ENCODE measurements at places on chromosomes 2 and 18.

GRCh38 chr2:207316484-207316883 lies 150.7 kb upstream of the KLF7 start:
- no peak for DNase-seq

- DNase-seq, result no peak
Observed at GRCh38 chr2:61368687-61369665, 101.9 kb downstream of the USP34 start.

DNA sequence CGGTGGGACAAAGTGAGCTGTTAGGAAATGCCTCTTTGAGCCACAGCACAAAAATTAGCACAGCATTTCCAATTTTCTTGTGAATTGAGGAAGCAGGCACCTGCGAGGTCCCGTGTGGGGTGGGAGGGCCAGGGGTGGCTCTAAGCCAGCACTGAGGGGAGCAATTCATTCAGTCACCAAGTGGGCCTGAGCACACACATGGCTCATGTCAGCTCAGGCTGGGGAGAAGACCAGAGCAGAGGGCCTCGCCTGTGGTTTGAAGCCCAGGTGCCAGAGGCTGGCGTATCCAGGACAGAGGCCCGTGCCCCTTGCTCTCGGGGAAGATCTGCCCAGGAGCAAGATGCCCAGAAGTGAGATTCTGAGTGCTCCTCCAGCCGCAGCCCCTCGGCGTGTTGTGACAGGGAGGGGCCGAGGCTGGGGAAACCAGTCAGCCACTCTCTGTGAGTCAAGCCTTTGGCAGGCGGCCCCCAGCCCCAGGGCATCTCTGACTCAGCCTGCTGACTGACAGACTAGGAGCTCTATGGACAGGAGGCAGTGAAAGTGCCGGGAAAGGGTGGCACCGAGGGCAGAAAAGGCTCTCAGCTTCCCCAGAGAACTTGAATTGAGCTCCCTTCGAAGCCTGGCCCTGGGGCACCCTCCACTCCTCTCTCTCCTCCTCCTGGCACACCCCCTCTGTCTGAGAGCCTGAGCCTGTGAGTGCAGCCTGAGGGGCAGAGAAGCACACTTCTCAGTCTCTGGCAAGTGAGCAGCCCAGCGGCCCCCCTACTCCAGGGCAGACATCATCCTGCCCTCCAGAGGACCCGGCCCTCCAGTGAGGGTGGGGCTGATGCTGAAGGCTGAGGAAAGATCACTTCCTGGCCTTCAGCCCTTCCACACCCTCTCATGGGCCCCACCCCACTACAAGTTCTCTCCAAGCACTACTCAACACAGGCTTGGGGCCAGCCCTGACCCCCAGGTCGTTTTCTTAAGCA lies 32.3 kb downstream of the CYP26B1 start:
- no peak for DNase-seq

DNA sequence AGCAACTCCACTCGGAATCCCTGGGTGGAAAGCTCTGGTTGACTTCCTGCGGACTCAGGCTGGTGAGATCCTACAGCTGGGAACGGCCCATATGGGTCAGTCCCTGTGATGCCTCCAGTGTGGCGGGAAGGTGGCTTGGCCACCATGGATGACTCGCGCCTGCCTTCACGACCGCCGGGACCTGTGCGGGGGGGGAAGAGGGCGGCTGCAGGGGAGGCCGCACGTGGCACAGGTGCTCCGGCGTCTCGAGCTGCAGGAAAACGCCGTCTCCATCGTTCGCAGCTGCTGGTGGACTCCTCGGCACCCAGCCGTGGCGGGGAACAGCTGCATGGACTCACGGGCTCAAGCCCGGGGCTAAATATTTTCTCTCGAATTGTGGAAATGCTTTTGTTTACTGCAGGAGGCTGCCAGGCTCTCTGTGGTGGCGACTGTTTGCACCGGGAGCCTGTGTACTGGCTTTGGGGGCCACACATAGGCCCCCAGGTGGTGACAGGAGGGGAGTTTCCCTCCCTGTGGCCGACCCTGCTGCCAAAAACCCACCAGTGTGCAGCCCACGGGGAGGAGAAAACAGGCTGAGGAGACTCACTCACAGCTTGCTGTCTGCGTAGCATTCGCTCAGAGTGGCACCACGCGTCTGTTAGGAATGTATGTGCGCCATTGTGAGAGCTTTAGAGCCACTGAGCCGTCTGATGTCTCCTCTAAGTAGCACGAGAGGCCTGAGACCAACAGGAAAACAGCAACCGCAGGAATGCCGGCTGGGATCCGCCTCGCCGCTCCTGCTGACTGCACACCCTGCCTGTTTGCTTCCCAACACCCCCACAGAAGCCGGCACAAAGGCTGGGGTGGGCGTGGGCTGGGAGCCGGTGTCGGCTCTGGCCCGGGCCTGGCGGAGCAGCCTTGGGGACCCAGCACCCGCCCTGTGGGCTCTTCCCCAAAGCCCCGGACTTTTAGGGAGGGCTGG lies 89.2 kb downstream of the NFATC1 start:
- DNase-seq, result no peak

GRCh38 chr2:34423301-34423700 lies 824.2 kb upstream of the FAM98A start:
- DNase-seq, result no peak

GRCh38 chr18:8040021-8040420 lies 472.9 kb downstream of the PTPRM start:
- no peak for DNase-seq

DNA sequence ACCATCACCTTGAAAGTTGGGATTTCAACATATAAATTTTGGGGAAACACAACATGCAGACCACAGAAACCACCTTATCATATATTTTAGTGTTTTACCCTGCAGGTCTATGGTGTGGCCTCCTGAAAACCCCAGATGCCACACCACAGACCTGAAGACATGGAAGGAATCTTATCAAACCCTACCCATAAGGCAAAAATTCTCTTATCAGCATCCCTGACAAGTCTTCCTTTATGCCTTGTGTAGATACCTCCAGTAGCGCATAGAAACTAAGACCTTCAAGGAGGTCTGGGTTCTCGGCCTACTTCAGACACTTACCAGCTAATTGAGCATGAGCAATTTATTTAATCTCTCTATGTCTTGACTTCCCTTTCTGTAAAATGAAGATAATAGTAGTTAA lies 59.1 kb upstream of the SLC14A2 start:
- DNase-seq, result no peak

- DNase-seq, result no peak
Observed at GRCh38 chr2:140154706-140155105, 1374.5 kb upstream of the NXPH2 start.

GRCh38 chr2:86443631-86444350 lies 2.6 kb downstream of the KDM3A start:
- DNase-seq, result no peak

DNA sequence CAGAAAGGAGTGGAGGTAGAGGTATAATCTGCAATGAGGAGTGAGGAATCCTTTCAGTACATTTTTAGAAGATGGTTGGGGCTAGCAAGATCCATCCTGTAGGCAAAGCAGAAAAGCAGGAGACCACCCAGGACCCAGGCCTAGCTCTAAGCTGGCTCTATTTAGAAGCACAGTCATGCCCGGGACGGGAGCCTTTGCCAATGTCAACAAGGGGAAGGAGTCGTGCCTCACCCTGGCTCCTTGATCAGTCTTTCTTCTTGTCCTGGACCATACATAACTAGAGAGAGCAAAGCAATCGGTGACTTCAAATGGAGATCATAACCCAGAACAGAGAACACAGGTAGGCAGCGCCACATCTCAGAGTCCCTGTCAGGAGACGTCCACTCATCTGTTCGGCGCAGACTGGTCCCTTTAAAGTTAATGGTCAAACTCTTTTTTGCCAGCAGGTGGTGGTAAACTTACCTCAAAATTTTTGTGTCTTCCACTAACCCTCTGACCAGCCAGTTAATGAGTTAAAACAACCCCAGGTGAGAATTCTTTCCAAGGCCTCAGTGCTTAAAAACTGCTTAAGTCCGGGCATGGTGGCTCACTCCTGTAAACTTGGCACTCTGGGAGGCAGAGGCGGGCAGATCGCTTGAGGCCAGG lies 8.0 kb downstream of the MC5R start:
- no peak for DNase-seq

DNA sequence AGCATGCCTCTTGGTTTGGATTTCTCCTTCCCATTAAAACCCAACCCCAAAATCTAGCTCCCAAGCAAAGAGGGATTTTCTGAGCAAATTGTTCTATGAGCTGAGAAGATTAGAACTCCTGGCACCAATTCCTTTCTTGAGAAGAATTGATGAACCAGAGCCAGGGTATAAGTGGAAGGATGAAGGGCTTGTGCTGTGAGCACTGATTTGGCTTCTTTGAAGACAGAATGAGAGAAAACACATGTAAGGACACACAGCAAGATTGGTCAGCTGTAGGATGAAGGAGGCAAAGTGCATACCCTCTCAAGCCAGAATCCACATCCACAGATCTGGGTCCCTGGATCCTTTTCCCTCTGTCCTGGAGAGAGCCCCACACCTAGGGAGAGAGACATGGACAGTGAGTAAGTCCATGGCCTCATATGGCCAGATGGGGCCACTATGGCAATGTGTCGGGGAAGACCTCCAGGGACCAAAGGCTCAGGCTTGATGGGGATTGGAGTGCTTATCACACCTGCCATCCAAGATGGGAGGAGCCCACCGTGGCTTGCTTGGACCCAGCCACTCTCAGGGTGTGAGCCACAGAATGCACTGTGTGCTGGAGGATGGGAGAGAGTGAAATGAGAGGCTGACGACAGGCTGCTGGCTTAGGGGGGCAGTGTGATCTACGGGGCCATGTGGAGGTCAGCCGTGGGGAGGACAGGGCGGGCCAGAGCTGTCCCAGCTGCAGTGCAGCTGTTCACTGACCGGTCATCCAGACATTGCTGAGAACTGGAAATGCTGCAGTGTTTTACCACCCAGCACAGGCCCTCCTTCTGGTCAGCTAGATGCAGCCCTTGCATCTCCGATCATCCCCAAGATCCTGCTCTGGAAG lies 339.8 kb downstream of the CYP26B1 start:
- DNase-seq, result no peak

- no peak for DNase-seq
Observed at GRCh38 chr2:158967731-158968395, 577 bp upstream of the TANC1 start.

- no peak for DNase-seq
Observed at GRCh38 chr2:240524963-240525718, 32.6 kb downstream of the ANKMY1 start.

- DNase-seq, result no peak
Observed at GRCh38 chr2:60717691-60718090, 38.4 kb upstream of the PAPOLG start.

DNA sequence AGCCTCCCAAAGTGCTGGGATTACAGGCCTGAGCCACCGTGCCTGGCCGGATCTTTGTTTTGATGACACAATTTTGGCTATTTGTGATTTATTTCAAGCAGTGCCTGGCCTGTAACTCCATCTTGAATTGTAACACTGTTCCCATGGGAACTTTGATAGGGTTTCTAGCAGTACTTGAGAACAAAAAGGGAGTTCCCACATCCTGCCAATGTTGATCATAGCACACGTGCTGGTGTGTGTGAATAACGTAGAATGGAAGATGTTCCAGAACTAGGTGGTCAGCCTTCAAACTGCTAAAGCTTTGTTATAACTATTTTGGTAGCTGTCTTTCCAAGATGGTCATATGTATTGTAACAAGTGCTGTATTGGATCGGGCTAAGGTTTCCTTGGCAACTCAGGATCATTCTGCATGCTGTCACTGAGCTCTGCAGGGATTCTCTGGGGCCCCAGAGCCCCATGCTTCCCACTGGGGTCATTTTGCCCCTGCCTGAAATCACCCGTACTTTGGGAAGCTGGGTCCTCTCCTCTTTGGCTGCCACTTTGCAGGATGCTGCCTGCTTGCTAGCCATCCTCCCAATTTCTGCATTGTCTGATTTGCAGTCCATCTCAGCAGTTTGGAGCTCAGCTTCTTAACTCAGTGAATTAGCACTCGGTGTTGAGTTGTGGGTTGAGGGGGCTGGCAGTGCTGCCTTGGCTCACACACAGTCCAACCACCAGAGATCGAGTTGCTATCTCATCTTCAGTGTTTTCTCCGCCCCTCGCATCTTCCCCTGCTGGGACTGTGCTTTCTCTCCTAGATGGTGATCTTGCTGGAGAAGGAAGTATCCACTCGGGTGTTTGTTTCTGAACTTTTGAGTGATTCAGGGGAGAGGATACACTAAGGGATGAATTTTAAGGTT lies 26.8 kb downstream of the SH3RF3 start:
- DNase-seq, result no peak

- DNase-seq, result no peak
Observed at GRCh38 chr18:44761812-44762211, 81.1 kb downstream of the SETBP1 start.

GRCh38 chr2:168426861-168427260 lies 29.2 kb upstream of the CERS6 start:
- no peak for DNase-seq

DNA sequence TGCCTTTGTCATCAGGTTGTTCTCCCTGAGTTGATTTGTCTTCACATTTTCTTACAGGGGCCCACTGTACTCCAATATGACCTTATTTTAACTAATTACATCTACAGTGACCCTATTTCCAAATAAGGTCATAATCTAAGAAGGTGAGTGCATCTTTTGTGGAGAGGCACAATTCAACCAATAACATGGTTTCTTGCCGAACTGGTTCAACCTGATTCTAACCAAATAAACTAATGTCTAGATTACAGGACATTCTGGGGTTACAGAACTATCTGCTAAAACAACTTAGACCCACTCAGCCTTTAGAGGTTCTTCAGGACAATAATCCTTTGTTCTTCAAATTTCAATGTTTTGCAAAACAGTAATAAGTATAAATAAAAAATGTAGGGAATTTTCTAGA lies 496.5 kb upstream of the SOX11 start:
- no peak for DNase-seq

DNA sequence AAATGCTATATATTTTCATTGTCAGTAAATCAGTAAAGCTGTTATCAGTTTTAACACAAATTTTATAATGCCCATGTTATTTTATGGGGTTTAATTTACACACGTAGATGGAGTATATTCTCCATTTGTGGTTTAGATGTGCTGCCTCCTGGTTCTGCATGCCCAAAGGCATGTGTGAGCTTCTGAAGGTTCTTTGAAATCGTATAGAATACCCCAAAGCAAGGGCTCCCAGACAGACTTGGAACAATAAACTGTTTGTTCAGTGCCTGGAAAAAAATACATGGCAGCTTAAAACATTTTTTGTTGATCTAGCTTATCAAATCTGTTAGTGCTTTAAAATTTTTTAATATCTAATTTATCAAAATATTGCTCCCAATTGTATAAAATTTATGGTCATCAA lies 150.4 kb downstream of the GPD2 start:
- DNase-seq, result no peak
